Stimulated activated CD4-positive, alpha-beta T cell treated with anti-CD3 and anti-CD28 coated beads, Interleukin-2, amount 100 ng/mL, for 24 hours (primary cell): ENCODE measurements at places on chromosomes 2 and 18.

GRCh38 chr18:56202678-56203077 is 435.7 kb downstream of the TXNL1 start:
- DNase-seq, result no peak

- DNase-seq, result no peak
Observed at GRCh38 chr2:151569167-151569566, 159.5 kb downstream of the RIF1 start.

GRCh38 chr2:98483257-98483861 is 38.7 kb downstream of the INPP4A start:
- no peak for DNase-seq

- peak; percentile 13 for DNase-seq
Observed at GRCh38 chr2:239629926-239630617, 229.3 kb upstream of the HDAC4 start.

DNA sequence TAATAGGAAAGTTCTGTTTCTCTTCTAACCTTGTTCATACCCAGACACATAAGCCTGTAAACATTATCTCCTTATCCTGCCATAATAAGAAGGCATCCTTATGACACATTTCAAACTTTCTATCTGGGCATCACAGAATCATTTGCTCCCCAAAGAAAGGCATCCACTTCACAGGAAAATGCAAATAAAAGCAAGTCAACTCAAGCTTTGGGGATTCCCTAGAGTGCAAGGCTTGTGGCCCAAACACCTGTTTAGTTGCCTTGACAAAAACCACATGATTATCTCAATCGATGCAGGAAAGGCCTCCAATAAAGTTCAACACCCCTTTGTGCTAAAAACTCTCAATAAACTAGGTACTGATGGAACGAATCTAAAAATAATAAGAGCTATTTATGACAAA is 195.7 kb upstream of the GALNT5 start:
- DNase-seq, result no peak

DNA sequence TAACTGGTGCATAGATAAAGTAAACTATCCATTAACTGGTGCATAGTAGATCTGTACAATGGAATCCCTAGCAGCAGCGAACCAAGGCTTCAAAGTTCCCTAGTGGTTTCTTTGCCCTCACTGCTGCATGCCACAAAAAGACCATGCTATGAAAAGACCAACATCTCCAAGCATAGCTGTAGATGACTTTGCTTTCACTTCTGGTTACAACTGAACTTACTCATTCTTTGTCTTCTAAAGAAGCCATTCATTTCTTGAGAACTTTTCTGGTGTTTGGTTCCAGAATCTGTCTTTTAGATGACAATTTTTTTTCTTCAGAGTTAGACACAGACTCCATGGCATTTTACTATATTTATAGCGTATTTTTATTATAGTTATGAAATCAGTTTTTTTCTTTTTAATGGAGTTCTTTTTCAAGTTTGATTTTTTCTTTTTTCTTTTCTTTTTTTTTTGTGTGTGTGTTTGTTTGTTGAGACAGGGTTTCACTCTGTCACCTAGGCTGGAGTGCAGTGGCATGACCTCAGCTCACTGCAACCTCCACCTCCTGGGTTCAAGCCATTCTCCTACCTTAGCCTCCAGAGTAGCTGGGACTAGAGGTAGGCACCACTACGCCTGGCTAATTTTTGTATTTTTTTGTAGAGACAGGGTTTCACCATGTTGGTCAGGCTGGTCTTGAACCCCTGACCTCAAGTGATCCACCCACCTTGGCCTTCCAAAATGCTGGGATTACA is 63.6 kb downstream of the SLC35F5 start:
- DNase-seq, result peak; percentile 37

- DNase-seq, result no peak
Observed at GRCh38 chr2:120758181-120759144, 22.8 kb downstream of the GLI2 start.

DNA sequence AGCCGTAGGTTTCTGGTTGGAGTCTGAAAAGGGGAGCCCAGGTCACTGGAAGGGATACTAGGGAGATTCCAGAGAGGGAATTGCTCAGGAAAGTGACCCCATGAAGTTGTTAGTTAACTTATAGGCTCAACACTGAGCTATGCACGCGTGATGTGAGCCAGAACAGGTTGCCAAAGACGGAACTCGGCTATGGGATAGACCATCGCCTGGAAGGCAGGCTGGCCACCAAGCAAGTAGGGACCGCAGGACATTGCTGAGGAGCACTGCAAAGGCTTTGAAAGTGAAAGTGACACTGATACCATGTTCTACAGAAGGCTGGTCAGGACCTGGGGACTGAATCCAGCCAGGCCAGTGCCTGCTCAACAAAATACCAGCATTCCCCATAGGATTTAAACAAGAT is 7.3 kb downstream of the FARP2 start:
- DNase-seq, result no peak

DNA sequence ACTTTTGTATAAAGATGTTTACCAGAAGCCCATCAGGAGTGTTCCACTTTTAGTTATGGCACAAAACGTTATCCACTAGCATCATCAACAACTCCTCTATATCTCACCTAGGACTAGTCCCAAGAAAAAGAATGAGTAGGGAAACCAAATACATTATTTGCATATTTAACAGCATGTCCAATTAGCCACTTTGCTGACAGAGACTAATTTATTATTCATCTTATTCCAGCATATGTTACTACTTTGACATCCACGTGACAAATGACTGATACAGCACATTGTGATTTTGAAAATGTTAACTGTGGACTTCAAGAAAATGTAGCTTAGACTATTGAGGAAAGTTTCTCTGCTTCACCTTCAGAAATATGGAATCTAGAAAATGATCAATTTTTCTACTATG is 694.0 kb downstream of the NRXN1 start:
- no peak for DNase-seq
